ENCODE measurements at places on chromosomes 4 and X.

DNA sequence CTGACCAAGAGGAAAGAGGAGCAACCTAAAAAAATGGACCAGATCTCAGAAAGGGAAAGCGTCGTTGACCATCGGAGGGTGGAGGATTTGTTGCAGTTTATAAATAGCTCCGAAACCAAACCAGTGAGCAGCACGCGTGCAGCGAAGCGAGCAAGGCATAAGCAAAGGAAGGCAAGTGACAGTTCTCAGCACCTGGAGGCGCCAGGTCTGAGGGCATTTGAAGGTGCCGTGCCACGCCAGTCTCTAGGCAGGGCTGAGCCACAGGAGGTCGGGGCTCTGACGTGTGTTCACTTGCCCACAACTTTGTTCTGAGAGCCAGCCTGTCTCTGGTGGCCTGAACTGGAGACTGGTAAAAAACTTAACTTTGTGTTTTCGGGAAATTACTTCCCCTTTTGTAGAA is 59.7 kb downstream of the TNIP2 start:
- peak; percentile 69 for ATAC-seq

DNA sequence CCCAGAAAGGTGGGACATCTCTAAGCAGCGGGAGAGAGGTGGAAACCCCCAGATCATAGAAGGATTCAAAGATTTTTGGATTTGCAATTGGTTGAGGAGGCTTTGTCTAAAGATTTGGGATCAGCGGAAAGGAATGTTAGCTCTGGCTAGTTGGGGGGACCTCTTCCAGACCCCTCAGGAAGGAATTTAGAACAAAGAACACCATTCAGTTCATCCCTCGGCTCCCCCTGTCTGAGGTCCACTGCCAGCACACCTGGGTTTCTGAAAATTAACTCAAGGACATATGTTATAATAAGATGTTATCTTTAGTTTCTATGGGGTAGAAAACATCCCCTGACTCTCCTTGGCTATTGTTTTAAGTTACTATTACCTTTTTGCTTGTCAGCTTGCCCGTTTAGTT is 163.6 kb downstream of the CEP135 start:
- ATAC-seq = no peak

DNA sequence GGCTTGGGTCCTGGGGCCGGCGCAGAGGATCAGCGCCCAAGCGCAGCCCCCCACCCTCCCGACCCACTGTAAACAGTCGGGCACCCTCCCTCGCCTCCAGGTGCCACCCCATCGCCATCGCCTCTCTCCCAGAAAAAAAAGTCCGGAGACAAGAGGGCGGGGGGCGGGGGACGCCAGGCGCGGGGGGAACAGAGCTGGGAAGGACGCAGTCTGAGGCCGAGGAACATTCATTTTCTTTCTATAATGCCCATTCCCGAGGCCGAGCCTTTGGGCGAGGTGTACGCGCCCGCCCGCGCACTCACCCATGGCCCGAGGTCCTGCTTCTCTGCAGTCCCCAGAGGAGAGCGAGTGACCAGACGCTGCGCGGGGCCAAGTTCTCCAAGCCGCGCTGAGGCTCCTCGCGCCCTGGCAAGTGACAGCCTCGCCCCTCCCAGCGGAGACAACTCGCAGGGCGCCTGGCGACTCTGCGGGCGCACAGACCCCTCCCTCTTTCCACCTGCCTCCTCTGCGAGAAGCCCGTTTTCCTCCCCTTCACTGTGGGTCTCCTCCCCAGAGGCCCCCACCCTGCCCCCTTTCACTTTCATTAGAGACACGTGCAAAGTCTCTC is 63.5 kb upstream of the WDR17 start:
- no peak for ATAC-seq

GRCh38 chr4:91513326-91513725 is 790.4 kb upstream of the GRID2 start:
- no peak for ATAC-seq

GRCh38 chrX:11261260-11261659 is 32.0 kb upstream of the AMELX start:
- no peak for ATAC-seq

DNA sequence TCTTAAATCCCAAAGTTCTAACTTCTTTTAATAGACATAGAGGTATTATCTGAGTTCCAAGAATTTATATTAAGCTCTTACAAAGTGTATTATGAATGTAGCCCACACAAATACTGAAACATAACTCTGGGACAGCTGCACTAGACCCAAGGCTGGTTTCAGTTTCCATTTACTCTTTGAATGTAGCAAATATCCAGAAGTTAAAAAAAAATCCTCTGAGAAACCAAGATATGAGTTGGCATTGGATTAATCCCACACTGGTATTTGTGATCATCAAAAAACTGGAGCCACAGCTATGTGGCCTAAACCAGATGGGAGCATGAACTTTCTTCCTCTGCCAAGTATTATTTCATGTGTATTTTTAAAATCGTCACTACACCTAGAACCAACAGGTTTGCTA is 23.6 kb upstream of the SMPX start:
- no peak for ATAC-seq

DNA sequence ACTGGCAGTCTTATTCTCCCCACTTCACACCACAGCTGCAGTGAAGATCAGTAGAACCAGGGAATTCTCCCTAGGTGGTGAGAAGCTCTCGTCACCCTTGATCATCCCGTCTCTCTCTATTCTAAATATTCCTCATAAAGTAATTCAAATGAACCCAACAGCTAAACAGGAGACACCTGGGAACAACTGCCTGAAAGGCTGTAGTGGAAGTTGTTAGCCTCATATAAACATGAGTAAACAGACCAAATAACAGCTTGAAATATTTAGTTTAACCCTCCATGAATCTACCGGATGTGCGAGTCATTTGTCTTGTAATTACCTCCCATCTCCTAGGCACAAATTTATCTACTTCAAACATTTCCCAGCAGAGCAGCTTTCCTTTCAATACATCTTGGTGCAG is 30.4 kb upstream of the APELA start:
- no peak for ATAC-seq

DNA sequence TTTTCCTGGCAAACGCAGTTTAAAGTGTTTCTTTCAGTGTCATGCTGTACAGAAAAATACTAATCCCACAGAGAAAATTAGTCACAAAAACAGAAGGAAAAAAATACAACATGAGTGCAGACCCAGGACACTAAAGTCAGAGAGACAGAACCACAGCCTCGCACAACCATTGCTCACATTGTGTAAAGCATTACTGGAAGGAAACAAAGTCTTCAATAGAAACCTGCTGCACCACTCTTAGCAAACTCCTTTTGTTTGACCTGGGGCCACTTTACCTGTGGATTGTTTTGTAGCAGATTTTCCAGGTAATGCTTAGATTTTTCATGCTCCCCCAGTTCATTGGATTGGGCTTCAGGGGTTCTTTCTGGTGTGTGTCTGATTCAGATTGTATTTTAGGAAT is 131.8 kb upstream of the TMLHE start:
- peak; percentile 48 for ATAC-seq

DNA sequence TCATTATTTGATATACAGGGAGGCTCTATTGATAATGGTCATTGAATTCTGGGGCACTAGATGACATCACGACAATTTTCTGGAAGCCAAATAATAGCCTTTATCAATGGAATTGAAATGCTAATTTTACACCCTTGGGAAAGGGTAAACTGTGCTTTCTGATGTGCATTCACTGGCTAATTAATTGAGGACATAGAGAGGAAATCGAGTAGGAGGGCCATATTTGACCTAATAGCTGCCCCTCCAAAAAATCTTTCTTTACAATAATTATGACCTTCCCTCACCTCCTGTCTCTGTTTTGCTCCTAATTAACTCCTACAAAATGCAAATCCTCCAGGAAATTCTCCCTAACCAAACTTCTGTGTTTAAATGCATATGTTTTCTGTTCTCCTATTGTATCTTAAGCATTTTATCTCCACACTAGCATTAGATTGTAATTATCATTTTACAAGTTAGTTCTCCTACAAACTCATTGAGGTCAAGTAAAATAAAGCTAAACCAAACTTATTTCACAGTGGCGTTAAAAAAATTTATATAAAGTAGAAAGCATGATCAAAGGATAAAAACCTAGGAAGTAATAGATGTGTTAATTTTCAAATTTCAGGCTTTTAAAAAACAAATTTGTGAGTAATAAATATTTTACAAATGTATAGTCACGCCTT is 1414.0 kb upstream of the AGA start:
- no peak for ATAC-seq

GRCh38 chrX:65726715-65727114 is 59.3 kb downstream of the MSN start:
- ATAC-seq = no peak

DNA sequence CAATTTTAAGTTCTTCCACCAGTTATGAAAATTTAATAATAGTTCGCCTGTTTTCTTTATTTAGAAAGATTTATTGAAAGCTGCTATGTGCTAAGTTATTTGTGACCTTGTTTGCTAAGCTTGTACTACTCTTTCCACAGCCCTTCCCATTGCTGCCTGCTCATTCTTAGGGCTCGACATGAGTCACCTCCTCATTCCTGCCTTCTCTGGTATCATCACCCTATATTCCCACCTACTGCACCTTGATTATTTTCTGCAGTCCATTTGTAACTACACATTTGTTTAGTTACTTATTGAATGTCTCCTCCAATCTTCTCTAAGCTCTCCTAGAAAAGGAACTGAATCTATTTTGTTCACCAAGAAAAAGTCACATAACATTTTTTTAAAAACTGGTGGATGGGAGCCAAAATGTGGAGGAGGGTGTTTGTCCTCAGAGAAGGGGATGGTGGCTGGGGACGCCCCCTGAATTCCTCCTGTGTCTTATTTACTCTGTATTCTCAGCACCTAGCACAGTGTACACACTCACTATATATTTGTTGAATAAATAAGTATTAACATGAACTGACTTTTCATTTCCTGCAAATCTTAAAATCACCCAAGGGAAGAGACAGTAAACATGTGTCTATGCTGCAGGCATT is 3.7 kb upstream of the RAB9A start:
- no peak for ATAC-seq

All from esophagus mucosa (tissue), 1 donor.